ENCODE measurements at places on chromosomes 3 and 15. TPM values are rescaled to one million over a fixed set of nuclear protein-coding genes. Genes with fewer than 3 reads are reported as not detected.

DNA sequence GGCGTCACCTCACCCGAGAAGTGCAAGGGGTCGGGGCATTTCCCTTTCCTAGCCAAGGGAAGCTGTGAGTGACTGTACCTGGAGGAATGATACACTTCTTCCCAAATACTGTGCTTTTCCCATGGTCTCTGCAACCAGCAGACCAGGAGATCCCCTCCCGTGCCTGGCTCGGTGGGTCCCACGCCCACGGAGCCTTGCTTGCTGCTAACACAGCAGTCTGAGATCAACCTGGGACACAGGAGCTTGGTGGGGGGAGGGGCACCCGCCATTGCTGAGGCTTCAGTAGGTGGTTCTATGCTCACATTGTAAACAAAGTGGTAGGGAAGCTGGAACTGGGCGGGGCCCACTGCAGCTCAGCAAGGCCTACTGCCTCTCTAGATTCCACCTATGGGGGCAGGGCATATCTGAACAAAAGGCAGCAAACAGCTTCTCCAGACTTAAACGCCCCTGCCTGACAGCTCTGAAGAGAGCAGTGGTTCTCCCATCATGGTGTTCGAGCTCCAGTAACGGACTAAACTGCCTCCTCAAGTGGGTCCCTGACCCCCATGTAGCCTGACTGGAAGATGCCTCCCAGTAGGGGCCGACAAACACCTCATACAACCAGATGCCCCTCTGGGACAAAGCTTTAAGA, 31.4 kb upstream of the ABHD5 start:
- DNase-seq: no peak

DNA sequence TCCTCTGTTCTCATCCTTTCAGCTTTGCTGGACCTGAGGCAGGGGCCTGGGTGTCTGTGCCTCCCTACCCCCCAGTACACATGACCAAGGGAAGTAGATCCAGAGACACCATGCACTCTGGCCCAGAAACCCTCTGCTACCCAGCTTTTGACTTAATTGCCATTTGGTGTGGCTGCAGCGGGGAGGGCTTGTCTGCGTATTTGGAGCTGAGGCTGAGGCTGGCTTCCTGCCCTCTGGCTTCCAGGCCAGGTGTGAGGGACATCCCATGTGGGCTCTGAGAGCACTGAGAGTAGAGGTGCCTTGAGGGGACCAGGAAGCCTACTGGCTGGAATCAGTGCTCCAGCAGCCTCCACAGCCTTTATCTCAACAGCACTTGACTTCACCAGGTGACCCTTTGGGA, 26.9 kb downstream of the PPCDC start:
- DNase-seq: no peak

Gene MCTP2
- total RNA-seq: 26.9 TPM

DNA sequence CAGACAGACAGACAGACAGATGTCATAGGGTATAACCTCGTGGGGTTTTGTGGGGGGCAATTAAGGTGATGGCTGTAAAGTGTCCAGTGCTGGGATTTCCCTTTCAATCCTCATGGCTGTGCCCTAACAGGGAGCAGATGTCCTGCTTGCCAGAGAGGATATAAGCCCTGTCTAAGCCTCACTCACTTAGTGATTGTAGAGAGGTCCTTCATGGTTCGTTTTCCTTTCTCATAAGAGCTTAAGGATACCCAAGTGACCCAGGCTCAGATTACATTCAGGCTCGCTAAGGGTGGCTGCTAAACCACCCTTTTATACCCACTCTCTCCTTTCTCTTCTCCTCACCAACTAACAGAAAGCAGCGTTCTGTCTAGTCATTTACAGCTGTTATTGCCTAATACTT, 19.2 kb downstream of the LYSMD2 start:
- DNase-seq: no peak

Gene RFT1
- total RNA-seq: 32.3 TPM

GRCh38 chr3:155843569-155843968, 10.7 kb downstream of the SLC33A1 start:
- no peak for DNase-seq

GRCh38 chr15:62112616-62113593, 46.1 kb downstream of the C2CD4A start:
- no peak for DNase-seq

DNA sequence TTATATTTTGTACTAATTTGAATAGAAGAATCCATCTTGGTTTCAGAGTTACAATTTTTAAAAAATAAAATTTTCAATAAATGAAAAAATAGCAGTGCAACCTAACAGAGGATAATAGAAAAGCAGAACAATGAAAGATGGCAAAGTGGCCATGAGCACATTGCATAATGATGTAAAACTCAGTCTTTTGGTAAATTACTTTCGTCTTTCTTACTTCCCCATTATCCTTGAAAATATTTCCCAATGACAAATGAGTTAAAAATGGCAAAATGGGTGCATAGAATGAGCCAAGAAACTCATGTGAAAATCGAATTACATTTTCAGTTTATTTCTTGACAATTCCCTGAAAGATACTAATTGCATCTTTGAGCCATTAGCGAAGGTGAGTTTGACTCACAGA, 236.4 kb downstream of the CDIN1 start:
- no peak for DNase-seq

Gene ESYT3
- total RNA-seq: 0.18 TPM

Gene PLSCR1
- 164 TPM for total RNA-seq

Gene EFCAB12
- 0.42 TPM for total RNA-seq

Gene VWA5B2
- total RNA-seq: not detected

GRCh38 chr3:194738254-194739093, 52.8 kb downstream of the FAM43A start:
- DNase-seq: no peak

GRCh38 chr15:57495554-57496165, 96.0 kb upstream of the MYZAP start:
- no peak for DNase-seq

Gene PARP15
- 36.6 TPM for total RNA-seq

Gene PPCDC
- 29.1 TPM for total RNA-seq

- no peak for DNase-seq
These were observed 20.9 kb downstream of the BBX start for GRCh38 chr3:107543666-107544065.

GRCh38 chr3:52229656-52230055, 4.2 kb upstream of the TLR9 start:
- DNase-seq: no peak

Gene CPB1
- total RNA-seq: not detected

Gene PHLDB2
- 2.5 TPM for total RNA-seq

Measured in activated CD8-positive, alpha-beta T cell treated with anti-CD3 and anti-CD28 coated beads, Interleukin-2, amount 10 ng/mL, durations not matched to agents 7 days and 5 days (primary cell).